Stimulated activated CD8-positive, alpha-beta memory T cell treated with anti-CD3 and anti-CD28 coated beads, Interleukin-4, amount 100 ng/mL, for 1 hour (primary cell): ENCODE measurements at places on chromosomes 12 and 14.

DNA sequence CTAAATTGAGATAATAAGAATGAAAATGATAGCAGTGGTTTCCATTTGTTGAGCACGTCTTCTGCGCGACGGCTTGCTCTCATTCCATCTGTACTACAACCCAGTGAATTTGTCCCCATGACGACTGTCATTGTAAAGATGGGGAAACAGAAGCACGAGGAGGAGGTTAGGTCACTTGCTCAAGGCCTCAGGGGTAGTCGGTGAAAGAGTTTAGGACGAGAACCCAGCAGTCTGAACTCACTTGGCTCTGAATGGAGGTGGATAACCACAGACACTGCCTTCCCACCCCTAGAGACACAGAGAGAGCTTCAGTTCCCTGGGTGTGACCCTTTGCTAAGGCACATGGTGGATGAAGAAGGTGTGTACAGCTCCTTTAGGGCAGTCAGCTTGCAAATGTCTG, 30.9 kb upstream of the PLEKHG3 start:
- DNase-seq: no peak

DNA sequence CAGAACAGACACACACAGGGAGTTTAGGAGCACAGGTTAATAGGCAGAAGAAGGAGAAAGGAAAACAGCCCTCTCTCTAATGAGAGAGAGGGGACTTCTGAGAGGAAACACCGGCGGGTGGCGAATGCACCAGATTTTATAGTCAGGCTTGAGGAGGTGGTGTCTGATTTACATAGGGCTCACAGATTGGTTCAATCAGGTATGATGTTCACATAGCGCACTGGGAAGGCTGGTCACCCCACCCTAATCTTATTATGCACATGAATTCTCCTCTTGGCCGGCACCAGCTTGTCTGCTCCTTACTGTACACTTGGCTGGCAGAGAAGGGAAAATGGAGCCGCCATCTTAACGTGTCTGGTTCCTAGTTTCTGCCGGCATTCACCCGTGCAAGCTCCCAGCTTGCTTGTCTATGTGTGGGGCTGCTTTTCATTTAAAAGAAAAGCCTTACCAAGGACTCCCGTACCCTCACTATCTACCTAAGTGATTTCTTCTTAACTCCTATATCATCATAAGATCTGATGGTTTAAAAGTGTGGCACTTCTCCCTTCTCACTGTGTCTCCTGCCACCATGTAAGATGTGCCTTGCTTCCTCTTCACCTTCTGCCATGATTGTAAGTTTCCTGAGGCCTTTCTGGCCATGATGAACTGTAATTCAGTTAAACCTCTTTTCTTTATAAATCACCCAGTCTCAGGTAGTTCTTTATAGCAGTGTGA, 15.1 kb downstream of the BCAT1 start:
- no peak for DNase-seq

DNA sequence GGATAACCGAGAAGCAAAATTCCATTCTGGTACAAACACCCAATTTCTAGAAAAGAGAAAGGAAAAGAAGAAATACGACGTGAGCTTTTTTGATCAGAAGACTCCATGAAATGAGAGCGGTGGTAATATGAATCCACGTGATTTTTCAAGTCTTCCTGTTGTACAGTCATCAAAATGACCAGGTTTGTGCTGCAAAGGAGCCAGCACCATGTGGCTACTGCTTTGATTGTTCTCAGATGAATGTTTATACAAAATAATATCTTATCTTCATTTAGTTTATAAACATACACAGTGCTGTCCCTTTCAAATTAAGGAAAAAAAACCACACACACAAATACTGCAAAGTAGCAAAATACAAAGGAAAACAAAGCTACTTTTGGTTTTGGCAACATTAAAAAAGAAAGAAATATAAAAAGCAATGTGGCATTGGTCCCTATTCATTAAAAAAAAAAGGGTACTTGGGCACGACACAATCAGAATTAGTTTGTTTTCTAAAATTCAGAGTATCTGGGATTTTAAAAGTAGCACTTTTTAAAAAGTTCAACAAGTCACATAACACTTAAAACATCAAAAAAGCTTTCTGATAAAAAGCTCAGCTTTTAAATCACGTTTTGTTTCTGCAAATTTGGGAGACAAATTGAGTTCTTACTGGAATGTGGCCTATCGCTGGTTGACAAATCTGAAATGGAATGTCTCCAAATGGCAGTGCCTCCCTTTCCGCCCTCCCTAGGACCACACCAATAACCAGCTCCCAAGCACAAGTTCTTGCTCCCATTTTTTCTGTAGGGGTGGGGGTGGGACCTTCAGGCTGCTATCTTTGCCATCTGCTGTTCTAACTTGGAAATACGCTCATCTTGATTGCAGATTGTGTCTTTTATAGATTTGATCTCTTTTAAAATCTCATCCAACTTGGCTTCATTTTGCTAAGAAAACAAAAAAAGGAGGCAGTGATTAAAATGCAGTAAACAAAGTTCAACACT, 13.2 kb upstream of the SELPLG start:
- no peak for DNase-seq

- DNase-seq: no peak
These were observed 82.9 kb upstream of the MAP1LC3B2 start for GRCh38 chr12:116476227-116476822.

DNA sequence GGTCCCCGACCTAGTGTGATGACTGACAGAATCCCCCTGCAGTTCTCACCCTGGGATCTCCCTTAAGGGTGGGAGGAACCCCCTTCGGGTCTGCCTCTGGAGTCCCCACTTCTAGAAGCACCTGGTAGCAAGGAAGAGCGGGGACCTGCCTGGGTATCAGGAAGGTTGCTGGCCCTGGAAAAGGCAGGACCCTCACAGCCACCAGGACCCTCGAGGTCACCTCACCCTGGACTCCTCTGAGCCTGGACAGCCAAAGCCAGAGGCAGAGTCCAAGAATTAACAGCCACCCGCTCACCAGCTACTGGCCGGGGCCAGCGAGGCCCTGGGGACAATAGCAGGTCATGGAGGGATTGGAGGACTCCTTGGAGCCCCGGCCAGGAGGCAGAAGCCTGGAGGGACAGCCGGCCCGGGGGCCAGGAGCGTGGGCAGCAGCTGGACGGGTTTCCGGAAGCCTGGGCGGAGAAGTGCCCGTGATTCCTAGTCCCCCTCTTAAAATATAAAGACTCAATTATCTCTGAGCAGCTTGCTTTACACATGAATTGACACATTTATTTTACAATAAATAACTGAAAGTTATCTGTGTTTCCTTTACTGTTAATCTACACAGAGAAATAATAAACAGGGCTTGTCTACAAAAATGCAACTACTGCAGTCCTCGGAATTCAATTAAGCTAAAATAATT, 17.5 kb downstream of the BCL11B start:
- DNase-seq: no peak

DNA sequence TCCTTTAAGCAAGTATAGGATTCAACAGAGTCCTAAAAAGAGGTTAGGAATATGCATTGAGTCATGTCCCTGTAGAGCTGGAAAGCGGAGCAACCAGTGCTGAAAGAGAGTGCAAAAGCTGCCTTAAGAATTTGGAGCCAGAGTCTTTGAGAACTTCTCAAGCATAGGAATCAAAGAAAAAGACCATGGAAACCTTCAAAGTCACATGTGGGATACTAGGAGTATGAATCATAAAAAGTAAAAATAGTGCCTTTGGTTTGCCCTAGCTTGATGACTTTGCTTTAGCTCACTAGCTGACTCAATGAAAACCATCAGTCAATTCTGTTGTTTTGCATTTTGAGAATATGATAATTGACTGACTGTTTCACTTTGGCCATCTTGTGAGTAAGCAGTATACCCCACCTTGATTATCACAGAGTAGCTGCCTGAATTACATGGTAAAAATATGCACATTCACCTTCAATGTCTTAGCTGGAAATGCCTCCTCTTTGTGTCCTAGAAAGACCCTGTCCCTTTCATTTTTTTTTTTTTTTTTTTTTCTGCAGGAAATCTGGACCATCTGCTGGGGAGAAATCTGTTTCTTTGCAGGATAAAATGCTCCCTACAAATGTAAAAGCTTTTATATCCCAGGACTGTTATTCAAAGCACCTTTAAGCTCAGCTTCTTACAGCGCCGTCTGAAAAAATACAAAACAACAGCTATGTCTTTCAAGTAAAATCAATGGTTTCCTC, 248.6 kb upstream of the KRR1 start:
- DNase-seq: no peak
